Esophagus squamous epithelium (tissue), 5 donors: ENCODE measurements at places on chromosomes 7 and 10.
A peak's percentile ranks its signal among the peaks of the same experiment; 100 is the strongest.

- DNase-seq: no peak
These were observed 58.7 kb downstream of the OSBPL3 start for GRCh38 chr7:24921362-24921679.

GRCh38 chr7:101589976-101590662 lies 39.0 kb downstream of the MYL10 start:
- DNase-seq: no peak

GRCh38 chr10:29238523-29239135 lies 50.2 kb upstream of the LYZL1 start:
- no peak for DNase-seq

GRCh38 chr10:99484626-99485581 lies 47.8 kb upstream of the NKX2-3 start:
- no peak for DNase-seq

DNA sequence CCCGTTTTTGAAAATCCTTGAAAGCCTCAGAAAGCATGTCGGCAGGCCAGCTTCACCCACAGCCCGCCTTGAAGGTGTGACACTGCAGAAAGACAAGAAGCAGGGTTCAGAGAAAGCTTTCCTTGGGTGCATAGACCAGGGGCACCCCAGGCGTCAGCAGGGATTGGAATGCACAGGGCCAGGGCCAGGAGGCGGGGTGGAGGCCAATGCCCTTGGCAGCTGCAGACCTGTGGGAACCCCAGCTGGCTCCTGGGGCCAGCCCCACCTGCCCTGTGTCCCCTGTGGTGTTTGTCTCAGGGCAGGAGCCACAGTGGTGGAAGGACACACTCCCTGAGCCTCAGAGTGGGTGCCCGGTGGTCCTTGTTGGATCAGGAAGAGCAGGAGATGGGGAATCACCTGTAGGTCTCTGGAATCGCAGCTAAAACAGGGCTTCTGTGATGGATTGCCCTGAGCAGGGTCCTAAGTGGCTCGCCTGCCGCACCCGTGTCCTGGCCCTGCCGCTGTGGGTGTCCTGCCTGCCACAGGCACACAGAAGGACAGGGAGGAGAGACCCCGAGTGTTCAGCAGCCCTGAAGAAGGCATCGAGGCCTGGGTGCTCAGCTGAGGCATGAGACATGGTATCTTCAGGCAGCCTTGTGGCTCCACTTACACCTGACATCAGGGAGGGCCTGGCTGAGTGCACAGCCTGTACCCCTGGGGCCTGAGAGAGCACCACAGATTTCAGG lies 32.5 kb downstream of the ANXA8 start:
- no peak for DNase-seq

DNA sequence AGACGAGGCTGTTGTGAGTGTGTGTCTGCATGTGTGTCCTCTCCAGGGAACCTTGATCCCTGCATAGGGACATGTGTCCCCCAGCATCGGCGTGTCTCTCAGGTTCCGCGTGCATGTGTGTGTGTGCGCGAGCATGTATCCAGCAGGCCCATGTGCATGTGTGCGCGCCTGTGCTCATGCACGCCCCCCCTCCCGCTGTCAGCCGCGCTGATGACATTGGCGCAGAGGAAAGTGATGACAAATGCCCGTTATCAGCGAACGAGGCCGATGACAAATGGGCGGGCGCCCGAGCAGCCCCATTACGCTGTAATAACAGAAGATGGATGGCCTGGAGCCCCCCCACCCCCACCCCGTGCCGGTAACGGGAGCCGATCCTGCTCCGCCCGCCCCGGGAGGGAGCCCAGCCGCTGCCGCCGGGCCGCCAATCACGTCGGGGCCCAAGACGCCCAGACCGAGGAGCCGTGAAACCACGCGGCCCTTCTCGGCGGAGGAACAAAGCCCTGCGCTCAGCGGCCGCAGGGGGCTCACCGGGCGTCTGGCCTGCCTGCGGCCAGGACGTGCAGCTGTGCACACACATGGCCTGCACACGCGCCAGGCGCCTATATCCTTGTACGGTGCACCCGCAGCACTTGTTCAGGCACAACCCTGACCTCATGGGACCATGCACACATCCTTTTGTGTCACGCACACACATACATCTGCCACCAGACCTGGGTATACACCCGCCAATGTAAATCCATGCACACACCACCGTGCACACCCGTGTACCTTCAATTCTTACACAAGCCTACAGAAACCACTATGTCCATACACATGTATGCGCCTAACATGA lies 21.5 kb downstream of the POLL start:
- DNase-seq: no peak

DNA sequence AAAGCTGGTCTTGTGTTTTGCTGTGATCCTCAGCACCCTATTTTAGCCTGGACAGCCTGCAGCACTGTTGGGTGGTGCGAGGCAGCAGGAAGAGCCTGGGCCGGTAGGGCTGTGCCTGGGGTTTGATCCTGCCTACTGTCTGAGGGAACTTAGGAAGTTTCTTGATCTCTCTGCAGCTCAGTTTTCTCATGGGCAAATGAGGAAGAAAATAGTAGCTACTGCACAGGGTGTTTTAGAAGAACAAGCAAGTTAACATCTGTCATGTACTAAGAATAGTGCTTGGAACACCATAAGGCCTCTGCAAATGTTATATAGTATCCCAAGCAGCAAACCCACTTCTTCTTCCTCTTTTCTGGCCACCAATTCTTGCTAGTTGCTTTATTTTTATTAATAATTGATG lies 12.0 kb upstream of the AGR2 start:
- no peak for DNase-seq

DNA sequence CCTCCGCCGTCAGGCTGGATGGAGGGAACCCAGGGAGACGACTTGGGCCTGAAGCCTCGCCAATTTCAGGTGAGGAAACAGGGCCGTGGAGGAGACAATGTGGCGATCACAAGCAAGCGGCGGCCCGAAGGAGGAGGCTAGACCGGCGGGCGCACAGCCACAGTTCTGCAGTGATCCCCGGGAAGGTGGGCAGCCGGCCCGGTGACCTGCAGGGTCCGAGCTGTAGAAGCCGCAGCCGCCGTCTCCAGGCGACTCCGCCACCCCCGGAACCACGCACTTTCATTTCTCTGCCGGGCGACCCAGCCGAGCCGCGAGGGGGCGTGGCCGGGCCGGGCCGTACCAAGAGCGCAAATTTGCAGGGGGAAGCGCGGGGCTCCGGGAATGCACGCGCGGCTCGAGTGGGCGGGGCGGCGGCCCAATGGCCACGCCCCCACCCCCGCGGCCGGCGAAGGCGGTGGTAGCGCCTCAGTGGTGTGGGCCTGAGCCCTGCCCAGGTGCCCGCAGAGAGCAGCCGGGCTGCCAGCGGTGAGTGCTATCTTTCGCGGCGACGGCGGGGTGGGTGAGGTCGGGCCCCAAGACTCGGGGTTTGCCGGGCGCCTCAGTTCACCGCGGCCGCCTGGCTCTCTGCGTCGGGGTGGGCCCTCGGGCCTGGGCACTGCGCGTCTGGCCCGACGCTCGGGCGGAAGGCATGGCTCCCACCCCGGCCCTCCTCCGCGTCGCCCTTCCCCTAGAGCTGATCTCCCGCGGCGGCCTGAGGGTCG lies at the start of gene POR:
TSS of gene POR (plus strand) at position 501 of the 761 bp plus-strand sequence. CDS start 38,847 bp downstream, outside the sequence.
- DNase-seq: peak; percentile 61

GRCh38 chr7:137628216-137628615 lies 218.6 kb downstream of the DGKI start:
- DNase-seq: no peak

DNA sequence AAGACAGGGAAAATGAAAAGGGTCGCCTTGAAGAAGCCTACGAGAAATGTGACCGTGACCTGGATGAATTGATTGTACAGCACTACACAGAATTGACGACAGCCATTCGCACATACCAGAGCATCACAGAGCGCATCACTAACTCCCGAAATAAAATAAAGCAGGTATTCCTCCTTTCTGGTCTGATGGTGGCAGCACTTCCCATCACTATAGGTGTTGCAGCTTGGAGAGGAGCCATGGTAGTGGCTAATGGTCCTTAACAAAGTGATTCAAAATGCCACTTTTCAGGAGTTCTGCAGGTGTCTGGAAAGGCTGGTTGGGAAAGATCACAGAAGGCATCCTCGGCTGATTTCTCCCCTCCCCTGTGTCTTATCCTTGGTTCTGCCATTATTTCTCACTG lies 22.1 kb downstream of the EXOC4 start:
- DNase-seq: no peak

GRCh38 chr10:14975672-14976273 lies 16.6 kb downstream of the MEIG1 start:
- no peak for DNase-seq

DNA sequence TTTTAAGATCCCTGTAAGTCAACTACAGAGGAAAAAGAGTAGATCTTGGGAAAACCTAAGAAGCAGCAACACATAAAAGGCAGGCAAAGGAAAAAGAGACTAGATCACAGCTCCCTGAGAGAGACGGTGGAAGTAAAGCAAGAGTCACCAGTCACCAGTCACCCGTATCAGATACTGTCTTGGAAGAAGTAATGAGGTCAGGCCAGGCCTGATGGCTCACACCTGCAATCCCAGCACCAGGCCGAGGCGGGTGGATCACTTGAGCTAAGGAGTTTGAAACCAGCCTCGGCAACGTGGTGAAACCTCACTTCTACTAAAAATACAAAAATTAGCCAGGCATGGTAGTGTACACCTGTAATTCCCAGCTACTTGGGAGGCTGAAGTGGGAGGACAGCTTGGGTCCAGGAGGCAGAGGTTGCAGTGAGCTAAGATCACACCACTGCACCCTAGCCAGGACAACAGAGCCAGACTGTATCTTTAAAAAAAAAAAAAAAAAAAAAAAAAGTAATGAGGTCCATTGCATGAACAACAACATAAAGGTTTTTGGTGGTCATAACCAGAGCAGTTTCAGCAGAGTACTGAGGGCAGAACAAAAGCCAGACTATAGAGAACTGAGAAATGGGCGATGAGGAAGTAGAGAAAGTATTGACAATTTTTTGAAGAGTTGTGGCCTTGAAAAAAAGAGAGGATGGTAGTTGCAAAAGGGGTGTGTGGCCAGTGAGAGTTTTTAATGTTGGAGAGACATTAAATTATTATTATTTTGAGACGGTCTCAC lies 16.9 kb downstream of the ZNF713 start:
- DNase-seq: no peak

DNA sequence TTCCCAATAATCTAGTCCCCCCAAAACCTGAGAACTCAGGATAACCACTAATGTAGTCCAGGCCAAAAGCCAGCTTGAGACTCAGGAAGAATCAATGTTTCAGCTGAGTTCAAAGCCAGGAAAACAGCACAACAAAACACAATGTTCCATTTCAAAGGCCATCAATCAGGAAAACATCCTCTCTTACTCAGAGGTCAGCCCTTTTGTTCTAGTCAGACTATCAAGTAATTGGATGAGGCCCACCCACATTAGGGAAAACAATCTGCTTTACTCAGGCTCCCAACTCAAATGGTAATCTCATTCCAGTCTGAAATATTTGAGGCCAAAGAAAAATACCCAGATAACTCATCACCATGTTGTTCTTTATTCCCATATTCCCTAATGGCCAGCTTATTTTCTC lies 152.2 kb downstream of the SDHAF3 start:
- no peak for DNase-seq

GRCh38 chr10:14751921-14752320 lies 22.8 kb downstream of the FAM107B start:
- DNase-seq: no peak

DNA sequence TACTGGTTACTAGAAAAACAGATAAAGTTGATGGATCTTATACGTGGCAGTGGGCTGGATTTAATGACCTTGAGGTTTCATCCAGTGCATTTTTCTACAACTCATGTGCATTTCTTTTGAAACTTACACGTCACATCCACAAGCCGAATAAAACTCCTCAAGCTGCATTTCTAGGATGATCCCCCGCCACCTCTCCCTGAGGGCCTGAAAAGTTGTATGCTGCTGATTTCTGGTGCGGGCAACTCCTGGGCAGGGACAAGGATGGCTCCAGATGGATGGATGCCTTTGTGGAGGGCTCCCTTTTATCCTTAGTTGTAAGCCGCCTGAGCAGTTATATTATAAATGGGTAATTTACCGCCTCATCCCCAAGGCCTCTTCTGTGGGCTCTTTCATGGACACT lies 1091.1 kb downstream of the LRMDA start:
- DNase-seq: no peak

GRCh38 chr10:16777473-16778370 lies 39.5 kb downstream of the RSU1 start:
- no peak for DNase-seq

DNA sequence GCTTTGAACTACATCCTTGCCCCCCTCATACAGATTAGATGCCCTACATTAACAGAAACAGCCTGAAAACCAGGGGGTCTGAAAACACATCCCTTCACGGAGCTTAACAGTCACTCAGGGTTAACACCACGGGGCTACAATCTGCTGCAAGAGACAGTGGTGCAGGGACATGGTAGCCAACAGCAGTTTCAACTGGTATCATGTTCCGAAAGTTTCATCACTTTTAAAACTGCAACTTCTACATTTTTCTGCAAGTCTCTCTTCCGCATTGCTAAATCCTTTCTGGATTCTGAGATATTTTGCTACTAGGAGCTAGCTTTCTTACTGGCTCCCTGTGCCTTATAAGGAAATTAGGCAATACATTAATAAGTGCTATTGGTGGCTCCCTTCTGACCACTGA lies 92.6 kb downstream of the JAZF1 start:
- no peak for DNase-seq

DNA sequence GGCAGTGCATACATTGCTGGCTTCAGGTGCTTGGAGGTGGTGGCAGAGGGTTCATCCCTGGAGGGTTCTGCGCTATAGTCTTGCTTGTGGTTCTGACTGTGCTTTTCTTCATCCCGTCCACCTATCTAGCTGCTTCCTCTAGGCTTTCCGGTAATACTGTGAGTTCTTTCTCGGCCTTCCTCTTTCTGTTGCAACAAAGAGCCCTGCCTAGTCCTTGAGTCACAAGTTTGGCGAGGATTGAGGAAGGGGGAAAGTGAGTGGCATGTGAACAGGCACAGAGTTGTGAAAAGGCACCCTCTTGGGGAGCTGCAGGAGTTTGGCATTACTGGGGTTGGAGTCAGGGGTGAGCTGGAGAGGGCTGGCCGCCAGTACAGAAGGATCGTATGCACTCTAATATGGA lies 123.0 kb downstream of the SH2D4B start:
- DNase-seq: no peak

GRCh38 chr7:33739286-33739685 lies 166.1 kb upstream of the BMPER start:
- no peak for DNase-seq

GRCh38 chr7:97272237-97272975 lies 154.9 kb downstream of the SDHAF3 start:
- no peak for DNase-seq

DNA sequence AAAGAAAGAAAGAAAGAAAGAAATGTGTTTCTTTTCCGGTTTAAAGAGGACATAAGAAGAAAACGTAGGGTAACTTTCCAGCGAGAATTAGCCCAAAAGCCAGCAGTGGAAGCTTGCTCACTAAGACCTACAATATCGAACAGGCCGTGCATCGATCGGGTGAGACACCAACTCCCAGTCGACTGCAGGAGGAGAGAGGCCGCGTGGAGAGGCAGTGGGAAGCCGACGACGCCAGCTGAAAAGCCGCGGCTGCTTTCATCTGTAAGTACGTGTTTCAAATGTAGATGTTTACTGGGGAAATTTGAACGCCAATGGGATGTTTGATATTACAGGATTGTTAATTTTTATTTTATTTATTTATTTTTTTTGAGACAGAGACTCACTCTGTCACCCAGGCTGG lies 28.6 kb upstream of the GIMAP8 start:
- no peak for DNase-seq
